ENCODE measurements at places on chromosomes 5 and 9.

DNA sequence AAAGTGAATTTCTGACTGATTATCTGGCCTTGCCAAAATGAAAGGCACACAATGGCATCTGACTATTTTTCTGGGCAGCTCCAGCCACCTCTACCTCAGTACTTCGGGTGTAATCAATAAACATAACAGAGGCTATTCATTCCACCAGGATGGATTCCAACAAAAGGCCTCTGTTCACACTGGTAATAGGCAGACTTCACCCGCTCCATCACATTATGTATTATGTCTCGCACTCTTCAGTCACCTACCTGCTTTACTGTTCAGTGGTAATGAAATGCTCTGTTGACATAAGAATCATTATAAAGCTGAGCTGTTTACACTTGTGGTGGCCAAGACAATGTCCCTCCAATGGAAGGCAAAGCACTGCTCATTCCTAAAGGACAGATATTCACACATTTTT lies 1333.7 kb upstream of the WWC1 start:
- no peak for DNase-seq

DNA sequence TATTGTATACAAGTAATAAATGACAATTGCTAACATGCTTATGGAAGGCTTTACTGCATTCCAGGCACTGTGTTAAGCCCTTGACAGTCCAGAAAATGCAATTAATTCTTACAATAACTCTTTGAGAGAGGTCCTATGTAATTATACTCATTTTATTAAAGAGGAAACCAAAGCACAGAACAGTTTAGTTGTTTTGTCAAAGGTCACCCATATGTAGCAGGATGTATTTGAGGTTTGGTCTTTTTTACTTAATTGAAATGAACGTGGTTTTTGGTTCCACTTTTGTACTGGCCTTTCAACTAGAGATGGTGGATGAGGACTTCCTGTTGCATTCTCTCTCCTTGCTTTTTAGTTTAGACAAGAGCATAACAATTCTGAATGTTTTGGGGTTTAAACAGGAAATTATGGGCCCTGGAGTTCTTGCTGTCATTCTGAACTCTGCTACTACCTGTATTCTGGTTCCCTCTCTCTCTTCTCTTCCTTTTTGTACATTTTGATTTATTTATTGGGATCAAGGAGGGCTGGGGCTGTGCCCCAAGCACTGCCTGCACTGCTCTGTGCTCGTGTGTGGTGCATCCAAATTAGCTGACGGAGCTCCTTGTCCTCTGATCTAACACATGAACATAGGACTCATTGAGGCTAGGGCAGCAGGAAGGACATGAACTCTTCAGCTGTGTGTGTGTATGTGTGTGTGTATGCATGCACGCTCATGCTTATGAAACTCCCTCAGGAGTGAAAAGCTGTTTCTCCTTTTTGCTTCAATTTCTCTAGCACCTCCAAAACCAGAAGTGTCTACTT lies 47.4 kb downstream of the SLC28A3 start:
- DNase-seq: peak; percentile 9

GRCh38 chr5:171537923-171538537 lies 118.6 kb downstream of the FGF18 start:
- no peak for DNase-seq

- DNase-seq: no peak
These were observed 165.5 kb downstream of the DAB2IP start for GRCh38 chr9:121816845-121817450.

GRCh38 chr9:116389541-116390302 lies 236.1 kb downstream of the PAPPA start:
- DNase-seq: no peak

GRCh38 chr5:14246350-14247053 lies 103.4 kb downstream of the TRIO start:
- no peak for DNase-seq

DNA sequence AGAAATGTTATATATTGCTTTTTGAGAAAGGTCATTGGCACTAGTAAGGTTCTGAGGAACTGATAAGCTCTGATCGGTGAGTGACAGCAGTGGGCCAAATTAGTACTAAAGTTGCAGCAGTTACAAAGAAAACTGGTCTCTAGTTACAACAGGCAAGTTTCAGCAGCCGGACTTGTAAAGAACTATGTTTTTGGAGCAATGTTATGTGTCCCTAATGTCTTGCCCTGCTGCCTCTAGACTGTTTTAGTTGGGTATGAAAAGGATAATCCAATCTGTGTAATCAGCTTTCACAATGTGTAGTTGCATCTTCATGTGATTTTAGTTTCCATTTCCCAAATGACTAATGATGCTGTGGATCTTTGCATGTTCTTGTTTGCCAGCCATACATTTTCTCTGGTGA lies 113.5 kb downstream of the CAMK4 start:
- no peak for DNase-seq

DNA sequence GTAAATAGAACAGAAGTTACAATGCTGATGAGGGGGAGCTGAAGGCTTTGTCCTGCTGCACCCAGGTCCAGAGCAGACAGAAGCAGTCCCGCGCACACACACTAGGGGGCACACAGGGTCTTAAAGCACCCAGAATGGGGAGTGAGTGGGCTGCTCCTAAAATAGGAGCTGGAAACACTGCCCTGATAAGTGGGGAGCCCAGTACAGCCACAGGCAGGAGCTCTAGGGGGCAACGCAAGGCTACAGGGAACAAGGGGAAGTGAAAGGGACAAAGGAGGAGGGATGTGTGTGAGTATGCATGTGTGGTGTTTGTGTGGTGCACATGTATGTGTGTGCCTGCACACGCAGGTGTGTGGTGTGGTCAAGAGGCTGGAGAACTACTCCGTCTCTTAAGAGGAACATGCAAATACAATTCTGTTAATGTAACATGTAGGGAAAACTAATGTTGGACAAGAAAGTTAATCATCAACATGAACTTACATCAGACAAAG lies 191.5 kb downstream of the ROR2 start:
- peak; percentile 58 for DNase-seq

DNA sequence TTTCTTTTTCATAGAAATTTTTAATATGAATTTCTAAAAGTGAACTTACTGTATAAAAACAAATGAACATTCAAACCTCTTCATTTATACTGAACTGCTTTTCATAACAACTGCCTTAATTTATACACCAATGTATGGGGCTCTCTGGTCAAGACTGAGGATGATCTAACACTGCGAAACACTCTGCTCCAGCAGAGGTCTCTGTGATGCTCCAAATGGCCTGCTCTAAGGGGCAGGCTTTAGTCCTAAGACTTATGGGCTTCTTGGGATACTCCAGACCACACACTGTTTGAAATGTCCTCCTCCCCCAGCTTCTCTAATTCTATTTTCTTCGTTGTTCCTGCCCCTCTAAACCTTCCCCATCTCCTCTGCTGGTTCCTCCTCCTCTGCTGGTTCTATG lies 58.5 kb downstream of the LIFR start:
- DNase-seq: no peak

Data from stimulated activated CD4-positive, alpha-beta T cell treated with anti-CD3 and anti-CD28 coated beads, Interleukin-15, amount 100 ng/mL, for 24 hours (primary cell).